ENCODE measurements at places on chromosomes 3 and 15.

GRCh38 chr3:140724856-140725812 is 47.3 kb downstream of the TRIM42 start:
- no peak for DNase-seq

DNA sequence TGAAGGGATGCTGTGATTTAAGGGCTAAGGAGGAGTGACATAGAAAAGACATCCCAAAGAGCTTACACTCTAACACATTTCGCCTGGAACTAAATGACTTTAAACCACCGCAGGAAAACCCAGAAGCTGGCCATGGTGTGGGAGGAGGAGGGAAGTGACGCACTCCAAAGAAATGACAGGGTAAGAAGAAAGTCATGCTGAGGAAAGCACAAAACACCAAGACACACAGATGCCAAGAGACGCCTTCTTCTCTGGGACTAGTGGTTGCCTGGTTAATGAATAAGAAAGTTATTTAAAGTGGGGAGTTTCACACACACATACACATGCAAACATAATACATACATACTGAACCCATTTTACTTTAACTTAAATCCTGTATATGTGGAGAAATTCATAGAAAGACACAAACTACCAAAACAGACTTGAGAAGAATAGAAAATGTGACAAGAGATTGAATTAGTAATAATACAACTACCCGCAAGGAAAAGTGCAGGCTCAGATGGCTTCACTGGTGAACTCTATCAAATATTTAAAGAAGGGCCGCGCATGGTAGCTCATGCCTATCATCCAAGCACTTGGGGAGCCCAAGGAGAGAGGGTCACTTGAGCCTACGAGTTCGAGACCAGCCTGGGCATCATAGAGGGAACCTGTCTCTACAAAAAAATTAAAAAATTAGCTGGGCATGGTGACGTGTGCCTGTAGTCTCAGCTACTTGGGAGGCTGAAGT is 125.5 kb downstream of the NSMCE3 start:
- DNase-seq = no peak

GRCh38 chr3:17038900-17039553 is 154.3 kb downstream of the PLCL2 start:
- DNase-seq = no peak

DNA sequence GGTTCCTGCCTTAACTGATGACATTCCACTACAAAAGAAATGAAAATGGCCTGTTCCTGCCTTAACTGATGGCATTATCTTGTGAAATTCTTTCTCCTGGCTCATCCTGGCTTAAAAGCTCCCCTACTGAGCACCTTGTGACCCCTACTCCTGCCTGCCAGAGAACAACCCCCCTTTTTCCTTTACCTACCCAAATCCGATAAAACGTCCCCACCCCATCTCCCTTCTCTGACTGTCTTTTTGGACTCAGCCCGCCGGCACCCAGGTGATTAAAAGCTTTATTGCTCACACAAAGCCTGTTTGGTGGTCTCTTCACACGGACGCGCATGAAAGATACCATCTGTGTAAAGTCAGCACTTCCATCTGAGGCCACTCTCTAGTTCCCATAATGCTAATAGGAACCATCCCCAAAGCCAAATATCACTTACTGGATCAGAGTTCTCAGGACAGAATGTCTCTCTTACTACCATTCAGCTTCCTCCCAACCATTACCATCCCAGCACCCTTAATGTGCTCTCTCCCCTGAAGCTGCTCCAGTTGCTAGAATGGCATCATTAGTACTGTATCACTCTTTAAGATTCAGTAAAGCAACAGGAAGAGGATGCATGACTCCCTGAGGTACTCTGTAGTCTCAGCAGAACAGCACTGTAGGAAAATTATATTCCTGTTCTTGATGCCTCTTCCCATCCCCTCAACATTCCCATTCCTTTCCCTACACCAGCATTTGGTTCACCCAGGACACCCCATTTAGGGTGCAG is 2.3 kb upstream of the HRG start:
- no peak for DNase-seq

DNA sequence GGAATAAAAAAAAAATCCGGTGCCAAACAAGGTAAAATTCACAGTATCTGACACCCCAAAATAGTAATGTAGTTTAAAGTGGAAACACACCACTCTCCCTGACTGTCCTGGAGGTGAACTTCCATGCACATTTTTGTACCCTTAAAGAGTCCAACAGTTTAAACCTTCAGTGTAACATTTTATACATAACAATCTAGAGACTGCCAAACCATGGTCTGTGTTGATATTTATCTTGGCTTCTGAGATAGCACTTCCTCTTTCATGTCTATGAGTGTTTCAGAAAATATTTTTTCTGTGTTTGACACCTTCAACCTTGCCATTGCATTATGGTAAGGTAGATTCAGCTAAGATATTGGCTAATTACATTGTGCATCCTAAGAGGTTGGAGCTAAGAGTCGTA is 13.9 kb downstream of the TMEM45A start:
- no peak for DNase-seq
